ENCODE measurements at places on chromosomes 7 and 10. TPM values are rescaled to one million over a fixed set of nuclear protein-coding genes. Genes with fewer than 3 reads are reported as not detected.

Gene RET
- total RNA-seq = 0.27 TPM

Gene KLF14
- total RNA-seq = not detected

Gene PNLIPRP3
- not detected for total RNA-seq

Gene BPGM
- 14.9 TPM for total RNA-seq

Gene STEAP4
- 162 TPM for total RNA-seq

Gene POU6F2
- 0.33 TPM for total RNA-seq

Gene CLDN3
- 330 TPM for total RNA-seq

Gene TCAF2
- total RNA-seq = 1.7 TPM

Gene CFAP69
- 31.6 TPM for total RNA-seq

Gene ZNF239
- total RNA-seq = 4.9 TPM

Gene ADARB2
- total RNA-seq = 0.15 TPM

Gene C10orf62
- not detected for total RNA-seq

Gene CELF2
- 33.0 TPM for total RNA-seq

Gene SEMA3A
- total RNA-seq = 17.9 TPM

Gene PLCE1
- 15.6 TPM for total RNA-seq

Gene VSTM2A
- 0.20 TPM for total RNA-seq

Gene GAD2
- total RNA-seq = not detected

Gene ST8SIA6
- 1.3 TPM for total RNA-seq

Gene NAT16
- 0.29 TPM for total RNA-seq

Gene NKX6-2
- total RNA-seq = not detected

Gene WIPF3
- 0.22 TPM for total RNA-seq

Gene SORBS1
- total RNA-seq = 65.8 TPM

Gene FZD8
- 12.4 TPM for total RNA-seq

Gene COL1A2
- total RNA-seq = 106 TPM

Gene FAM13C
- 16.5 TPM for total RNA-seq

Gene IQUB
- 11.7 TPM for total RNA-seq

Gene PAPSS2
- 29.8 TPM for total RNA-seq

Gene CREB5
- 8.1 TPM for total RNA-seq

Gene SPDYE11
- total RNA-seq = not detected

Gene TFPI2
- not detected for total RNA-seq

Gene NFE2L3
- total RNA-seq = 1.4 TPM

Gene PTF1A
- total RNA-seq = not detected

Gene TFEC
- total RNA-seq = 5.0 TPM

Gene AIFM2
- total RNA-seq = 38.3 TPM

Gene PRSS2
- not detected for total RNA-seq

Gene TSPAN12
- total RNA-seq = 53.7 TPM

Gene RPEL1
- total RNA-seq = not detected

Gene LRRD1
- 0.20 TPM for total RNA-seq

Gene CHST12
- 19.8 TPM for total RNA-seq

Gene GPER1
- 29.2 TPM for total RNA-seq

Gene ABCB1
- total RNA-seq = 3.4 TPM

Gene PIK3CG
- total RNA-seq = 4.3 TPM
